NCI-H1105 (cell line): ENCODE measurements at places on chromosomes 7 and 10.

GRCh38 chr7:4133491-4134044 is 548.5 kb upstream of the FOXK1 start:
- DNase-seq, result no peak

- peak; percentile 17 for DNase-seq
Observed at GRCh38 chr7:140404565-140405065, 757 bp downstream of the RAB19 start.

GRCh38 chr7:130831817-130832481 is 97.9 kb upstream of the KLF14 start:
- peak; percentile 2 for DNase-seq

DNA sequence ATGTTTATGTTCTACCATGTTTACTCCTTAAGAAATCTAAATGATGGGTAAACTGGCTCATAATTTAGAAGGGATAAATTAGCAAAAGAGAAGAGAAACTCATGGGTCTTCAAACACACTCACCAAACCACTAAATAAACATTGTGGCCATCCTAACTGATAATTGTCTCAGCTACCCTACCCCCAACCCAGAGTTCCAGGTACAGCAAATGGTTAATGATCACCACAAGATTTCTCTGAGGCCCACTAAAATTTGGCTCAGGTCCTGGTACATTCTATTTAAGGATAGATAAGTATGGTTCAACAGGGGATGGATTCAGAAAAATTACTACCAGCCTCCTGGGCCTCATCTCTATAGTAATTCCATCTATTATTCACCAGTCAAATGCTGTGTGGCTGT is 21.4 kb downstream of the SLC25A13 start:
- no peak for DNase-seq

- peak; percentile 37 for DNase-seq
Observed at GRCh38 chr7:101173752-101174244, 6.3 kb downstream of the NAT16 start.

- DNase-seq, result no peak
Observed at GRCh38 chr7:106010866-106011265, 47.8 kb downstream of the CDHR3 start.

DNA sequence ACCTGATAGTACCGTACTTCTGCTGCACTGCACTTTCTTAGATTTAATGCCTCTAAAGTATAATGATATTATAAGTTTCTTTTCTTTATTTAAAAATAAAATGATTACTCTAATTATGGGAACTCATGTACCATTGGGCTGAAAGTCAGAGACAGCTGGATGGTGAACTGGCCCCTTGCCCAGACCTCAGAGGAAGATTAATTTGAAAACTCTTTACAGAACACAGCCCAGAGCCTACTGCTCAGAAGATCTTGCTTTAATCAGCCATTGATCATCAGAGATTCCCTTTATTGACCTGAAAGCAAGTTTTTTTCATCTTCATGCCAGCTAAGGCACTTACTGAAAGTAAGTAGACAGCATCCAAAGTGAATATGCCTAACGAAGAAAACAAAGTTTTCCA is 341.7 kb downstream of the GFRA1 start:
- DNase-seq, result no peak

DNA sequence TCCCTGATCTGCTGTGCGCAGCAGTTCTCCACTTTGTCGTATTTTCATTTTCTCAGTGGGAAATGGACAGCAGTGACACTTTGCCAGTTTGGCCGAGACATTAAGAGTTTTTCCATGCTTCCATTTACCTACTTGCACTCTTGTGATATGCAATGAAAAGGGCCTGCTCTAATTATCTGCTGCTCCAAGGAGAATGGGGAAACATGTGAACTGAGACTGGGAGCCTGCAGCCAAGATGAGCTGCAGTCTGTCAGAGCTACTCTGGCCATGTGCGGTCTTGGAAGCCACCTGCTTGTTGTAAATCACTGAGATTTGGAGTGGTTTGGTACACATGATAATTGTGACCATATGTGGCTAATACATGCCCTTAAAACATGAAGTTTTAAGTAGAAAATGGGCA is 586.6 kb upstream of the POT1 start:
- peak; percentile 65 for DNase-seq

DNA sequence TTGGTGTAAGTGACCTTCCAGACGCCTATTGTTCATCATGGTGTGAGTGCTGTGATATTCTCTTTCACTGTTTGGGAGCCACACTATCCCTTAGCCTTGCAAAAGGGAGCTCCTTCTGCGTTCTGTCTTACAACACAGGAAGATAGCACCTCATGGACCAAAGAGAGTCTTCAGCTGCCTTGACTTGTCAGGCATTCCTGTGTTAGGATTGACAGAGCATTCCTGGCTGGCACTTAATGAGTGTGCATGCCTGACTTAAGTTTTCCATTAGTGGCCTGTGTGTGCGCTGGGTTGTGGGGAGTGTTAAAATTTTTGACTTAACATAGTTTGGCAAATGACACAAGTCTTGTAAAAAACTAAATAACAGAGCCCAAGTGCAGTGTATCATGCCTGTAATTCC is 21.9 kb upstream of the MSRB2 start:
- DNase-seq, result no peak

- DNase-seq, result no peak
Observed at GRCh38 chr10:11521860-11522259, 89.6 kb downstream of the USP6NL start.

DNA sequence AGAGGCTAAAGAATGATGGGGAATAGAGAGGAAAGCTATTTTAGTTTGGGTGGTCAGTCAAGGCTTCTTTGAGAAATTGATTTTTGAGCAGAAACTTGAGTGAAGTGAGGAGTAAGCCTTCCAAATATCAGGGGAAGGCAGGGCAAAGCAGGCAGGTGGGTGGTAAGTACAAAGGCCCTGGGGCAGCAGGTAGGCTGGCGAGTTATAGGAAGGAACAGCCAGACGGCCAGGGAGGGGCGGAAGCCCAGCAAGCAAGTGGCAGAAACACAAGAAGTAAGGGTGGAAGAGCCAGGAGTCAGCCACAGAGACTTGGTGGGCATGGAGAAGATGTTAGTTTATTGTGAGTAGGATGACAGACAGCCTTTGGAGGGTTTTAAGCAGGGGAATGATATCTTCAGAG is 34.9 kb downstream of the VWA2 start:
- no peak for DNase-seq
